ENCODE measurements at places on chromosomes 6 and 20.
A peak's percentile ranks its signal among the peaks of the same experiment; 100 is the strongest.

DNA sequence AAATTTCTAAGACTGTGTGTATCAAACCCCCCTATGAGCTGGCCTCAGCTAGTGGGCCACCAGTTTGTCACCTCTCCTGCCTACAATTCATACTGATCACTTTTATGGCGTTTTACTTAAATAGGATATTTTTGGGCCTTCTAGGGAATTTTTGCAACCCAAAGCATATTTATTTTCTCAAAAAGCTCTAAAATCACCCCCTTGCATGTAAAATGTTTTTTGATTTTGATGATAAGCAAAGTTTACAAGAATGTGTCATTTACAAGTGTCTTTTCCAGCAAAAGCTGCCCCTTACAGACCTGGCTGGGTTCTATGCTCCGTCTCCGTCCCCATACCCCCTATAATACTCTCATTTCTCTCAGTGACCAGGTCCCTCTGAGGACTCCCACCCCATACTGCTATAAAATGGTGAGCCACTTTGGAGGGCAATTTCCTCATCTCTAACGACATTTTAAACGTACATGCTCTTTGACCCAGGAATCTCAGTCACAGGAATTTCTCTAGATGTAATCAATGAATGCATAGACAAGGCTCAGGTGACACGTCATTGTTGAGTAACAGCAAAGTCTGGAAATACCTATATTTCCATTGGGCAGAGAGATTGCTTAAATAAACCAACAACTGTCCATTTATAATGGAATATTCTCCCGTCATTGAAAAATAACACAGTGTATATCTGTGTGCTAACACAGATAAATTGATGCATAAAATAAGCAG is 13.9 kb upstream of the OCSTAMP start:
- DNase-seq = no peak

GRCh38 chr6:151390851-151391470 is 398 bp downstream of the ZBTB2 start:
- peak; percentile 79 for DNase-seq

- peak; percentile 74 for DNase-seq
Observed at GRCh38 chr20:19974630-19975435, 42.3 kb upstream of the NAA20 start.

- DNase-seq = no peak
Observed at GRCh38 chr6:129342796-129343195, 367.2 kb downstream of the ARHGAP18 start.

GRCh38 chr6:79571030-79571367 is 33.8 kb upstream of the LCA5 start:
- no peak for DNase-seq

DNA sequence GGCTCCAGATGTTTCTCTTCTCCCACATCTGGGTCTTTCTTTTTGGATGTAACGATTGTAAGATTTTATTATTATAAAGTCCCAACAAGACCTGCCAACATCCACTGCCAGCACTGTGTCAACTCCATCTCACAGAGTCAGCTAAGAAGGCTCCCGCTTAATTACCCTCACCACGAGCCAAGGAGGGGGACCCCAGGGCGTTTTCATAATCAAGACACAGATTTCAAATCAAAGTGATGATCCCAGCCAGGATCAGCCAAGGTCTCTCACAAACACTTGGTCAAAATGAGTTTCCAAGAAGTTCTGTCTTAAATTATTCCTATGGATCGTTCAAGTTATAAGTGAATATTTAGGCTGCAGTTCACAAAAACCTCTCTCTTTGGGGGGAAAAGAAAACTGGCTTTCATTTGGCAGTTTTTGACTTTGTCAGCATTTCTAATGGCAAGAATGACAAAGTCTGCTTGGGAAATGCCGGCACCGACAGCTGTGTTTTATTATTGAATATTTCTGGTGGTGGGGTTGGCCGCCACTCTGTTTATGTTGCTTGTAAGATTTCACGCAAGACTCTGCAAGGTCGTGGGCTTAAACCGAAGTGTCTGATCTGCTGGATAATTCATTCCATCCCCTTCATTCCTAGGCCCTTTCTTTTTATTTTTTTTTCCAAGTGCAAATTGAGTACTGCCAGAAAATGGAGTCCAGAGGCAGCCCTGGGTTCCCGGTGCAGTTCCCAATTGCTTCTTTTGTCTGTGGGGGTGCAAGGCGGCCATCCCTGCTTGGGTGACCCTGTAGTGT is 170.2 kb upstream of the PMEPA1 start:
- DNase-seq = no peak

GRCh38 chr6:7264041-7264440 is 49.0 kb downstream of the SSR1 start:
- no peak for DNase-seq

- peak; percentile 94 for DNase-seq
Observed at GRCh38 chr6:7542874-7543624, 1.6 kb downstream of the DSP start.

- no peak for DNase-seq
Observed at GRCh38 chr20:59253779-59254319, 46.6 kb upstream of the EDN3 start.

GRCh38 chr6:46549155-46549554 is 57.9 kb upstream of the RCAN2 start:
- DNase-seq = no peak

- DNase-seq = no peak
Observed at GRCh38 chr20:8812817-8813216, 256.1 kb upstream of the PLCB4 start.

GRCh38 chr20:38032585-38033329 is 499 bp downstream of the TTI1 start:
- no peak for DNase-seq

DNA sequence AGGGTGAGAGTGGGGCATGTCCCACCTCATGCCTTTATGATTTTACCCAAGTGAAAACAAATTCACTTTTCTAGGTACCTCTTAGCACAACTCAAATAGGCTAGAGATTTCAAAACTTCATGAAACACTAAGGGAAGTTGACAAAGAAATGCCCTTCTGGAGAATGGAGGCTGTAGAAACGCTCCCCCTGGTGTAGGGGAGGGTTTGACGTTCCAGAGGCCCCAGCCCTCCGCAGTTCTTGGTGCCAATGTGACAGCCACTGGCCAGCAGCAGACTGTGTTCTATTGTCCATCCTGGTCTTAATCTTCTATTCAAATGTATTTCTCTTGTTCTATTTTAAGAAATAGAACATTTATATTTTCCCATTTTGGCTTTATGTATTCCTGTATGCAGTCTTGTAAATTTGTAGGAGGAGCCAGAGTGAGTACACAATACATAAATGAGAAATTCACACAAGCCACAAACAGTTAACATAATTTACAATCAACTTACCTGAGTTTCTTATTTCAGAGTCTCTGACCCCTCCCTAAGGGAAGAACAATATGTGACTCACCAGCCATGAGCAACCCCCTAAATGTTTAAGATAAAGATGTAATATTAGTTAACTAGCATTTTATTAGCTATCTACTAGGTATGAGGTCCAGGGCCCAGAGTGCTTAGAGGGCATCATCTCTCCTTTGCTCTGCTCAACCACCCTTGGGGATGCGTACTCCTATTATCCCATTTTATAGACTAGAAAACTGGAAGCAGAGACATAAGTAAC is 8.8 kb upstream of the MUC21 start:
- DNase-seq = no peak

GRCh38 chr6:144718431-144718830 is 433.3 kb downstream of the UTRN start:
- no peak for DNase-seq

DNA sequence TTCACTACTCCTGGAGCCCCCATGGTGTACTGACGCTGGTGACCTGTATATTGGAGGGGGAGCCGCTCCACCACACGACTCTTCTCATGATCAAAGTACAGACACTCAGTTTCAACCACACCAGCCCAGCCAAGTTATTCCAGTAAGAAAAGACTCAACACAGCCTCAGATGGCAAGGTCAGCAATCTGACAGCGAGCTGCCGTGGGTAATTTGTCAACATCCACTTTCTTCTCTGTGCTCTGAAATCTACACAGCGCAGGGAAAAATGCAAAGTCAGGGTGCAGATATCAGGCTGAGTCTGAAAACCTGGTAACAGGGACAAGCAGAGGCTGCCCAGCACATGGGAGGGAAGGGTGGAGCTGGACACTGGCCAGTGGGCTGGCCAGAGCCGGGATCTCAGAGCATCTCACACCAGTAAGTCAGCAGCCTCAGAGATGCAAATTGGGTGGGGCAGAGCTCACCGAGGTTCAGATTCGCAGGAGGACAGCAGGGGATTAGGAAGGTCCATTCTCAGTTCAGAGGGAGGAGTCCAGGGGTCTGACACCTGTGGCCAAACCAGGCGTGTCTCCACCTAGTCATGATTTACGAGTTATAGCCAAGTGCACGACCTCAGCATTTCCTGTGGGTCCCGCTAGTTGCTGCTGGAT is 44.5 kb upstream of the RPS6KA2 start:
- DNase-seq = peak; percentile 44

GRCh38 chr6:22320750-22321149 is 23.9 kb upstream of the PRL start:
- peak; percentile 72 for DNase-seq

- DNase-seq = peak; percentile 50
Observed at GRCh38 chr6:43129434-43130194, 41.5 kb upstream of the SRF start.

DNA sequence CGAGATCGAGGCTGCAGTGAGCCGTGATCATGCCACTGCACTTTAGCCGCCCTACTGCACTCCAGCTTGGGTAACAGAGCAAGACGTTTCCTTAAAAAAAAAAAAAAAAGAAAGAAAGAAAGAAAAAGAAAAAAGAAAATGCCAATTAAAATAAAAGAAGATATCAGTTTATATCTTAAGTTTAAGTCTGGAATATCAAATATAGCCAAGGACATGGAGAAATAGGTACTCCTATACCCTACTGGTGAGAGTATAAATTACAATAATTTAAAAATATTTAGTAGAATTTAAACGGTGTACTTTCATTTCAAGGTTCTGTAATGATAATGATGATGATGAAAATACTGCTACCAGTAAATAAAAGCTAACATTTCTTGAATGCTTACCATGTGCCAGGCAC is 3.8 kb upstream of the TRIM31 start:
- DNase-seq = no peak

- no peak for DNase-seq
Observed at GRCh38 chr6:39937686-39938333, 3.5 kb upstream of the MOCS1 start.

DNA sequence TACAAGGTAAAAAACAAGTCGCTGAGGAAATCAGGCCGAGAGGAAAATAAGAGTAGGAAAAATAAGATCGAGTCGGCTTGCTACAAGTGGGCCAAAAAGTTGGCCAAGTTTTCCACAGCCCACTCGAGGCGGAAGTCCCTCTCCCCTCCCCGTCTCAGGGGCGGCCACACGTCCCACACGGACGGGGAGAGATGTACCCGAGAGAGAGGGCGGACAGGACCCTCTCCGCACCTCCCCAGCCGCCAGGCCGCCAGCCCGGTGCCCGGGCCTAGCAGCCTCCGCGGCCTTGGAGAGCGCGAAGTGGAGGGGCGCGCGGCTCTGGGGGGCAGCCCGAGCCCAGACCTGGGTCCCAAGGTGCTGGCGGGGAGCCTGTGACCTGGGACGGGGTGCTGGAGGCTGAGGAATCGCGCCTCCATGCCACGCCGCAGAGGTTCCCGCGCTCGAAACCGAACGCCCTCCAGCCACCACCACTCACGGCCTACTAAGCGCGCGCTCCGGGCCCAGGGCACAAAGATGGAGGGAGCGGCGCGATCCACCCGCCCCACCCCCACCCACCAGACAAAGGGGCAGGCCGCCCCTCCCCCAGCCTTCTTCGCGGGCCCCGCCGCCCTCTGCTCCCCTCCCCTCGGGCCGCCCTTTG is 1.9 kb upstream of the HMGA1 start:
- no peak for DNase-seq

DNA sequence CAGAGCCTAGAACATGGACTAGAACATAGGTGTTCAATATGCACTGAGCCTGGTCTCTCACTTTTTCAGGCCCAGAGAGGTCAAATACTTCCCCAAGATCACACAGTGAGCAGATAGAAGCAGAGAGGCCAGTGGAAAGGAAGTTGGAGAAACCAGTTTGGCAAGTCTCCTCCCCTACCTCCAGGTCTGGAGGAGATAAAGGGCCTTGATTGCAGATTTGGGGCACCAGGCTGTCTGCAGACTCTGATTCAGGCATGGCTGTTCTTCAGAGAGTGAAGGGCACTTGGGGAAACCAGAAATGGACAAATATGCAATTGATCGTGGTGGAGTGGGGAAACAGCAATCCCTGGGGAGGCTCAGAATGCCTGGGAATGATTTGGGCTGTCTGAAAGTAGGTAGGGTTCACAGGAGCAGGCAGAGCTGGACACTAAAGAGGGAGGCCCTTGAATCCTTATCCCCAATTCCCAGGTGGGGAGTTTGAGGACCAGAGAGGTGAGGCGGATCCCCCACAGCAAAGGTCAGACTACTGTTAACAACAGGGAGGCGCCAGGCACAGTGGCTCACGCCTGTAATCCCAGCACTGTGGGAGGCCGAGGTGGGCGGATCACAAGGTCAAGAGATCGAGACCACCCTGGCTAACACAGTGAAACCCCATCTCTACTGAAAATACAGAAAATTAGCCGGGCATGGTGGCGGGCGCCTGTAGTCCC is 2.3 kb downstream of the PEDS1 start:
- no peak for DNase-seq

DNA sequence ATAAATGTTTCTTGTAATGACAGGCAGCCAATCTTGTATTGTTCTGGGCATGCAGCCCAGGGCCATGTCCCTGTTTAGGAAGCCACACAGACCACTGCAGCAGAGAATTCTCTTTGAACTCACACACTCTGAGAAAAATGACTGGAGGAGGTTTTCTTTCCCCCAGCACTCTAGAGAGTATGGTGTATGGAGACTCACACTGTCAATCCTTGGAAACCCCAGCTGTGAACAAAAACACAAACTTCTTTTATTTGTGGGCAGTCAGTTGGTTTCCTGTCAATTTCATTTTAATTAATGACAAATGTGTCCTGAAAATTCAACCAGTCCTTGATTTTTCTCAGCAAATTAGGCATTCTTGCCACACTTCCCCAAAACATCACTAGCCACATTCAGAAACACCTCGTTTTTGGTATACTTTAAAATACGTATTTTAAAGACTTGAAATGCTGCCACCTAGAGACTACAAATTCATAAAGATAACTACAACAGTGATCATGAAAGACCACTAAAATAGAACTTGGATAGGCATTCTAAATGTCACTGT is 52.9 kb upstream of the UFL1 start:
- no peak for DNase-seq

- no peak for DNase-seq
Observed at GRCh38 chr20:8756410-8756809, 312.5 kb upstream of the PLCB4 start.

GRCh38 chr6:4341078-4341797 is 205.9 kb upstream of the ECI2 start:
- no peak for DNase-seq

DNA sequence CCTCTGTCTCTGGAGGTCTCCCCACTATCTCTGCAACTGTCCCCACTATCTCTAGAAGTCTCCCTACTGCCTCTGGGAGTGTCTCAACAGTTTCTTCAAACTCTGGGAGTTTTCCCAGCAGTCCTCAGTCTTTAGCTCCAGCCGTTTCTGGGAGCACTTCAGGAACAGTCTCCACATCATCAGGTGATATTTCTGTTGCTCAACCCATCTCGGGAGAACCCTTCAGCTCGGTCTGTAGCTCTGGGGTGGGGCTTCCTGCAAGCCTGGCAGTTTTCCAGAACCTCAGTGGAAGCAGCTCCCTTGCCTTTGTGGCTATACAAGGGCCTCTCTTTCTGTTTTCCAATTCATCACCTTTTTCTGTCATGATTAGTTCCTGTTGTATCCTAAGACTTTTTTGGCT is 3.0 kb upstream of the SFTA2 start:
- peak; percentile 52 for DNase-seq

GRCh38 chr20:51584116-51584515 is 41.6 kb upstream of the NFATC2 start:
- no peak for DNase-seq

All from cardiac muscle cell (in vitro differentiated cells and primary cell).